ENCODE measurements at places on chromosomes 3 and 15.
A peak's percentile ranks its signal among the peaks of the same experiment; 100 is the strongest.

DNA sequence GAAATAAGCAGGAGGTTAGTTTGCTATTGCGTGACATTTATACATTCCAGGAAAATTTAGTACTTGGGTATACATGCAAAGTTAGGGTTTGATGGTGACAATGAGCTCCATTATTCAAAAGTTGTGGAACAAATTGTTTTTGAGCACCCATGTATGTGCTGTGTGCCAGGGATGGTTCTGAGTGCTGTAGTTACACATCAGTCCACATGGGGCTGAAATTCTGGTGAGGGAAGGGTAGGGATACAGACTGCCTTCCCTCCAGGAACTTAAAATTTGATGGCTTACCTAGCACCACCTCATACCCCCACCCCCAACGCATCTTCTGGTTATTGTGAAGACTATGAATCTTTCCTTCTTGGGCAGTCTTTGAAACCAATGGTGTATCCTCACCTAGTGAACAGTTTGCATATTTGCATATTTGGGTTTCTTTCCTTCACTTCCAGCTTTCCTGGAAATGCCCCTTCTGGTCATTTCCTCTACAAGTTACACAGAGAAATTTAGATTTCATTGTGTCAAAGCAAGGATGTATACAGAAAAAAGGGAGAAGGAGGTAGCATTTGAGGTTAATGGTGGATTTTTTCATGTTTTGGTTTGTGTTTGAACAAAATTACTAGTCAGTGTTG lies 222.0 kb upstream of the IL12A start:
- DNase-seq = peak; percentile 22

DNA sequence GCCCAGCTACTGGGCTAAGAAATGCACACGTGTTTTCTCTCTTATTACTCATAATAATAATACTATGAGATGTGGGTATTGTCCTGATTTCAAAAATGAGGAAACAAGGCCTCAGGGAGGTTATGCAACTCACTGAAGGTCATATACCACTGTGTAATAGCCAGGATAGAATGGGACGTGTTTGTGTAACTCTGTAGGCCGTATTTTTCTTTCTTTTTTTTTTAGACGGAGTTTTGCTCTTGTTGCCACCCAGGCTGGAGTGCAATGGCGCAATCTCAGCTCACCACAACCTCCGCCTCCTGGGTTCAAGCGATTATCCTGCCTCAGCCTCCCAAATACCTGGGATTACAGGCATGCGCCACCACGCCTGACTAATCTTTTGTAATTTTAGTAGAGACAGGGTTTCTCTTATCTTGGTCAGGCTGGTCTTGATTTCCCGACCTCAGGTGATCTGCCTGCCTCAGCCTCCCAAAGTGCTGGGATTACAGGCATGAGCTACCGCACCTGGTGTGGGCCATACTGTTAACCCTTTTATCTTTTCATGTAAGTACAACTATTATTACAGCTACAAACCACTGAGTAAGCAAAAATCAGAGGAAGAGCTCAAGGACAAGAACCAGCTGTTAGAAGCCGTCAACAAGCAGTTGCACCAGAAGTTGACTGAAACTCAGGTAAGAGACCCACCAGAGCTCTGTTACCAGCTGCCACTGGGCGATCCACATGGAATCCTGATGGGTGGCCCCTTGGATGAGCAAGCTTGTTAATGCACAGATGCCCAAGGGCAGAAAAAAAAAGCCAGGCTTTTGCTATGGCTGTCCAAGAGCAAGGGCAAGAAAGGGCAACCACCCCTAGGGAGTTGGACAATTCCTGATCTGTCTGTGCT lies 6.7 kb downstream of the KNSTRN start:
- DNase-seq = peak; percentile 95

DNA sequence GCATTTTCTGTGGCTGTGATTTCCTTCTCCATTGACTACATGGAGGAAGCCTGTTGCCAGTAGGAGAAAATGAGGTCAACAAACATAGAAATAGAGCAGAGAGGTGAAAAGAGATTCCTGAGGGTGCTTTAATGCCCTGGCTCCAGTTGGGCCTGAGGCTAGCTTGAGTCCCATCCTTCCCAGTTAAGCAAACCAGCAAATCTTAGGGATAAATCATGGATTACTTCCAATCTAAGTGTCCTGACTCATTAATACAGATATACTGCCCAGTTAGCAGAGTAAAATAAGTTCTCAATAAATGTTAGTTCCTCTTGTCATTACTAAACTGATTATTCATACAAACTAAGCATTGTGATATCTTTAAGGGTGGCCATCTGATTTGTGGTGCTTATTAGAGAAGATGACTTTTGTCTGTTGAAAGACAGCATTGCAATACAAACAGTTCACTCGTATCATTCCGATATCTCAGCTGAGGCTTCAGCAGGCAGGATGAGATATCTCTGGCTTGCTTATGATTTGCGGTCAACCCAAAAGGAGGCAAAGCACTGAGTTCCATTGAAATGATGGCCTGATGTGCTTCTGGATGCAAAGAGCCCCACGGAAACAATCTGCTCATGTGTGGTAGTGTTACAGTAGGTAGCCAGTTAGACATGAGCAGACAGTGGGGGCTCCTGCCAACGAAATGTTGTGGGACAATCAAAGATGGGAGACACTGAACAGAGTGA lies 6.6 kb upstream of the STARD5 start:
- DNase-seq = no peak

GRCh38 chr15:60091911-60092310 lies 87.8 kb downstream of the FOXB1 start:
- DNase-seq = no peak

- no peak for DNase-seq
Measured at GRCh38 chr3:167851171-167851570, 115.7 kb downstream of the SERPINI1 start.

- DNase-seq = no peak
Measured at GRCh38 chr3:23537101-23537551, 268.6 kb upstream of the UBE2E1 start.

GRCh38 chr3:2568929-2569328 lies 470.3 kb downstream of the CNTN4 start:
- no peak for DNase-seq

DNA sequence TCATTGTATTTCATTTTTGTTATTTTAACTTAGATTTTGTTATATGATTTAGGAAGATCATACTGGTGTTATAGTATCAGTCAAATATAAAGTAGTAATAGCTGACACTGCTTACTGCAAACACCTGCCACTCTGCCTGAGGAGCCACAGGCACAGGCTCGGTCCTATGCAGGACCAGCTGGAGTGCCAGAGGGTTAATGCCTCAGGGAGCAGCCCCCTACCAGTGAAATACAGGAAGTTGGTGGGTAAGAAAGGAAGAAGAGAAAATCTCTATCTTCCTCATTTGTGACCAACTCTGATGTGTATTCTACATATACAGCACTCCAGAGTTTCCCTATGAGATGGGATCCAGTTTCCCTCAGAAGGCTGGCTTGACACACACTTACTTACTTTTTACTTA lies 593.3 kb downstream of the UNC13C start:
- peak; percentile 5 for DNase-seq

- DNase-seq = no peak
Measured at GRCh38 chr3:138361561-138361971, 13.2 kb downstream of the MRAS start.

DNA sequence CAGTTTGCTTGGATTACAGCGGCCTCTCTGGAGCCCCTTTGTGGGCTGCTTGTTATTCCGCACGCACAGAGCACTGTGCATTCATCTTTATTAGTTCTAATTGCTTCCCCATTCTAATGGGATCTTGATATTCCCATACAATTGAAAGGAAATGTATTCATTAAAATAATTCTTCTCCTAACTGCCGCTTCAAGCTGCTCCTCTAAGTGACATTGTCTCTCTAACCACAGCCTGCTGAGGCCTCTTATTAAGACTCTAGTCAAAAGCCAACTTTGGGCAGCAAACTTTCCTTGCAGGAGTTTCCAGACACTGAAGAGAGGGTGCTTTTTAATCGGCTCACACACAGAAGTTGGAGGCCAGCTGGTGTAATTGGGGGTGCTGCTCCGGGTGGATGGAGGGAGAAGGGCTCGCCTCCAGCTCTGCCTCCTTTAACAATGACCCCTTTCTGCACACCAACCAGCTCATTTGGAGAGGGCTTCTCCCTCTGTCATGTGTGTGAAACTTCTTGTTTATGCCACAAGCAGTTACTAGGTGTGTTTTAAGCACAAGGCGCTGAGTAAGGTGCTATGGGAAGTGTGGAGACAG lies 5.6 kb upstream of the MAGEF1 start:
- DNase-seq = no peak

DNA sequence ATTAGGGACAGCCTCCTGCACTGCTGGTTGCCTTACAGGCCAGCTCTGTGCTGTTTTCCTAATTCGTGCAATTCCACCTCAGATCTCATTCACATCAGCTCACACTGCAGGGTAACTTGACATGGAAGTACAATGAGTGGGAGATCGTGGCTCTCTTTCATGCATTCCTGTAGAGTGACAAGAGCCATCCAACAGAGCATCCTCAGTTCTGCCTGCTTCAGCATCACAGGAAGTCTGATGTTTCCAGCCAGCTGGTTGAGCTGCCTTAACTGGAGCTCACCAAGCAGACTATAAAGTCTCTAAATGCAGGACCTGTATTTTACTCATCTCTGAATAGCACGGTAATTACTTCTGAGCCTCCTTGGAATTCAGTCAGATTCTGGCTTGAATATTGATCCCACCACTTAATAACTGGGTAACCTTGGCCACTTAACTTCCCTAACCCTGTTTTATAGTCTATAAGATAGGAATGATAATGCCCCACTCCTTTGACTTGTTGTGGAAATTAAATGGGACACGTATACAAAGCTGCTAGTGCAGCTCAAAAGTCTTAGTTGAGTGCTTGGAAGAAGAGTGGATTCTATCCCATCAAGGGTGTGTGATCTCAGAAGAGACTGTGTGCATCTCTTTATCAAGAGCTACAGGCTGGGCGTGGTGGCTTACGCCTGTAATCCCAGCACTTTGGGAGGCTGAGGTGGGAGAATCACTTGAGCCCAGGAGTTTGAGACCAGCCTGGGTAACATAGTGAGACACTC lies 1.4 kb upstream of the DIS3L start:
- DNase-seq = no peak

GRCh38 chr3:52237657-52238172 lies 1.2 kb downstream of the TWF2 start:
- DNase-seq = peak; percentile 91

DNA sequence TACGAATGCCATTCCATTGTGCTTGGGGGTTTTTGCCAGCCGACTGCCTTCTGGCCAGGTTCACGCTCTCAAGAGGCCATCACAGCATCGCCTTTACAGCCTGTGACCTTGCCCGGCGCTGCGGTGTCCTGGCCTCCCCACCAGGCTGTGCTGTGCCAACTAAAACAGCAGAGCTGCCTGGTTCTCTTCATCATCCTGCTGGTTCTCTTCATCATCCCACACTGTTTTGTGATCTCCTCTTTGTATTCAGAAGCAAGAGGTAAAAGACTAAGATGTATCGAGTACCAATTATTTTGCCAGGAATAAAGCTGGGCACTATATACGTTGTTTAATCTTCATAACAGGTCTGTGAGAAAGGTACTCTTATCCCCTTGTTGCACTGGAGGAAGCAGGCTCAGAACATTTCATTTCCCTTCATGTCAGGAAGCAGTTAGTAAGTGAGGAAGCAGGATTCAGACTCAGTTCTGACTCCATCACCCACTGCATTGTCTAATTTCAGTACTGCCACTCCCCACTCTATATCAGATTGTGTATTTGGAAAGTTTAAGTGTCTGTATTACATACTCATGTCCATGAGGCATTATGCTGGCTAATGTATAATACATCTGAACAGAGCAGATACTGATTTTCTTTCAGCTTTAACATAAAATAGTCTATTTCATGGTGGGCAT lies 92.7 kb downstream of the LRRC28 start:
- DNase-seq = peak; percentile 16

GRCh38 chr15:61983081-61983480 lies 77.2 kb downstream of the VPS13C start:
- no peak for DNase-seq

DNA sequence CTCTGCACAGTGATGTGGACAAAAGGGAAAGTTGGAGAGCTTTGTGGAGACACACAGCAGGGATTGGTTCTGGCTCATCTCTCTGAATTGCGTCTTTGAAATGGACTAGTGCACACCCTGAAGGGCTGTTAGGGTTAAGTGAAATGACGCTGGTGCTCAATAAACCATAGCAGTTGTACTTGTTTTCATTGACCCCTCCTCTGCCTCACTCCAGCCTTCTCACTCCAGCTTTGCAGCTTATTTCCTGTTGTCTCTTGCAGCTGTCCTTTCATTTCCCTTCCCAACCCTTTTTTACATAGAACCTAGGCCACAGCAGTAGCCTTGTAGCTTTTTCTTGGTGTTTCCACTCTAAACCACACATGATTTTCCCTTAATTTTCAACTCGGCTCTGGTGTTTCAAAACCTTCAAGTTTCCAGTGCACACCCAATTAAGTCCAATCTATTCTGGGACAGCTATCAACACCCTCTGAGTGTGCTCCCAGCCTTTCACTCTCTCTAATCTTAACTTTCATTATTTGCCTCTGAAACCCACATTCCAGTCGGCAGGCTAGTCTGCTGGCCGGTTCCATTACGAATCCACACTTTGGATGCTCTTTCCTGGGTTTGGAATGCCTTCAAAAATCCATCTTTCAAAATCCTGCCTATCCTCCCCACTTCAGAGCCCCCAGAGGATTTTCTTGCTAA lies 6.4 kb downstream of the C3orf52 start:
- peak; percentile 15 for DNase-seq

DNA sequence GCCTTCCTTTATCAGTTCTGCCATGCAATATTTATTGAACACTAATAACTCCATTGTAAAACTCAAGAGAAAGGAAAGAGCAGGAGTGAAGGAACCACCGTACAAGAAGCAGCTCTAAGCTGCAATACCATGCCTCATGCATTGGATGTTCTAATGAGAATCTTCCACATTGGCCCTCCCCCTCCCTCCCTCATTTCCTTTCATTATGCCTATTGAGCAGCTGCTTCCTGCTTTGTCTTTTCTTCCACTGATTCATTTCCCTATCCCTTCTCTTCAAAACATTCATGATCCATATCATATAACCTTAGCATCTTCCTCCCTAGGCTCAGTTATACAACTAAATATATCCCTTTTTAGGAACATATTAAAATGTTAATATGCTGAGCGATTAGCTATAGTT lies 698.7 kb upstream of the GOLIM4 start:
- DNase-seq = no peak

All from suppressor macrophage (primary cell).